Fibroblast of lung (primary cell): ENCODE measurements at places on chromosomes 2 and 18.
A peak's percentile ranks its signal among the peaks of the same experiment; 100 is the strongest.

- peak; percentile 63 for DNase-seq
These were observed 1130.1 kb upstream of the CELF4 start for GRCh38 chr18:38695559-38696280.

DNA sequence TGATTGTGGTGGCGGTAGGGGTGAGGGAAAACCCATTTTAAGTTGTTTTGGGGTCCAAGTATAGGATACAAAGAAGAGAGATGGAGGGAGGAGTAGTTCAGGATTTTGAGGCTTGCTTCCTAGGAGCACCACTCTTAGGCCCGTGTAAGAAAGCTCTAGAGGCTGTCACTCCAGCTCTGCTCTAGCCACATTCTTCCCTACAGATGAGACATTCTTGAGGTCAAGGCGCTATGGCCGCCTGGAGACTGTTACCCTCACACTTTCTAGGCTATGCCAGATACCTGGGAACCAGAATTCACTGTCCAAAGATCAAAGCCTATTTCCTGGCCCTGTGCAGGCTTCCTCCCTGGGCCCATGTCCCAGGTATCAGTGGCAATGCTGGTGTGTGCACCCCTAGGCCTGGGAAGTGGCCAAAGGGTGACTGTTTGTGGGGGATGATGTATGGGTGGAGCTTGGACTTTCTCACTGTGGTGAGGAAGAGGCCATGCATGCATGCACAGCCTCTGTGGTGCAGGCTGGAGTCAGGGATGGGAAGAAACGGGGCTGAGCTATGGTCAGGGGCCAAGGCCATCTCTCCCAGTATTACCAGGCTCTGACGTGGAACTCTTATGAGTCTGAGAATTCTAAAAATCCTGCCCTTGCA lies 7.0 kb upstream of the TTL start:
- no peak for DNase-seq

DNA sequence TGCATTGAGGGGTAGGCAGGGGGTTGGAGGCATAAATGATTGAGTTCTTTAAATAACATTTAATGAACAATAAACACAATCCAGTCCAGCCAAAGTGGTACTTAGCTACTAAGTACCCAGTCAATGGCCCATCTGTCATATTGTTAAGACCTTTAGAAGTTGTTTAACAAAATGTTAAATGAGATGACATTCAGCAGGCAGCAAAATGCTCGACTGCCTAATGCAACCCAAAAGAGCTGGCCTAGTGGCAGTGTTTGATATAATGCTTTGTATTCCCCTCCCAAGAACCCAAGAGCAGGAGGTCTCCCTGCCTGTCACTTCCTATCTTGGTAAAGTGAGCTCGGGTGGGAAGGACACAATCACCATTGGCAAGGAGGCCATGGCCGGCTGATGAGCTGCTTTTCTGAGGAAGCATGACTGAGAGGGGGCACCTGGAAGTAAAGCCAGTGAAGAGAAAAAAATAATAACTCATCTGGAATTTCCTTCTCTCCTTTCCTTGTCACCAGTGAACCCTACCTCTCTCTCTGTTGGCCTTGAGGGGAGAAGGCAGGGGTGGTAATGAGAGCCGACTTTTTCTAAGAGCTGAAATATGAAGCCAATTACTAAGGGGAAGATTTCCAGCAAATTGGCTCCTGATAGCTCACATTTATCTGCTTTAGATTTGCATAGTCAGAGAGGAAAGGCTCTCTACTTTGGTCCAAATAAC lies 140.6 kb downstream of the C1D start:
- DNase-seq = no peak

- DNase-seq = peak; percentile 24
These were observed 22.7 kb downstream of the BCL11A start for GRCh38 chr2:60530660-60531281.

- DNase-seq = no peak
These were observed 331.3 kb downstream of the EIPR1 start for GRCh38 chr2:3046170-3046865.

- no peak for DNase-seq
These were observed 14.5 kb upstream of the ZBTB14 start for GRCh38 chr18:5309888-5310470.

DNA sequence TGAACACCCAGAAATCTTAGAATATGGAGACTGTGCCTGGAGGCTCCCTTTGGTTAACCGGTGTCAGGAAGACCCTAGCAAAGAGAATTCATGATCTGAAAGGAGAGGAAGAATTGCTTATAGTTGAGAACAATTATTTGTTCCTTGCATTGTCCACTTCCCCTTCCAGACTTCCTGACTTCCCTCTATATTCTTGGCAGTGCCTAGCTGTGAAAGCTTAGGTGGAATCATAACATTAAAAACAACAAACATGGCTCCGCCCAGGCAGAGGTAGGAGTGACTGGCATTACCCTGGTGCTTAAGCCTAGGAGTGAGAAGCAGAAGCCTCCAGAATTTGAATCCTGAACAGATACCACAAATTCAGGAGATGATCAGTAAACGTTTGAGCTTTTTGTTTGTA lies 1.9 kb downstream of the TTL start:
- no peak for DNase-seq

DNA sequence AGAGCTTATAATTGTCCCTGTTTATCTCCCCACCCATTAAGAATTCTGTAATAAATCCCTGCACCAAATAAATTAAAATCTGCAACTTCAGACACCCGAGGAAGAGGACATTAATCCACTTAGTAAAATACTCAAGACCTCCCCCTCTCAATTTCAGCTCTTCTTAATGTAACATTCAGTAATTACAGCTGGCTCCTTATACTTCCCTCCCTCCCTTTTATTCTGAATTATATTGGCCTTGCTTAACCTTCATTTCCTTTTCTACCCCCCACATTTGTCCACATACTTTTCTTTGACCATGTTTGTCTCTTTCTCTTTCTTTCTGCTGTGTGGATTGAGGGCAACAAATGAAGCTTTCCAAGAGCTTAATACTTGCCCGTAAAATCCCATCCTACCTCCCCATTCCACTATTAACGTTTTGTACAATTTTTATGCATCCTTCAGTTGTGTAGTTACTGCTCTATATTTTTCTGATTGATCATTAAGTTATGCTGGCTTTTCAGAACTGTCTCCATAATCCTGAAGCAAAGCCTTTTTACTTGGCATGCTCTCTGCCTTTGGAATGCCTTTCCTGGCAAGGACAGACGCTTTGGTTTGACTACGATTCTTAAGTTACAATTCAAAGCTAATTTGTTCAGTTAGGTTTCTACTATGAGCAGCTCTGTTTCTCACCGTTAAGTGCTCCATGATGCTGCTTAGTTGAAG lies 580.1 kb downstream of the ZEB2 start:
- DNase-seq = peak; percentile 77

- peak; percentile 8 for DNase-seq
These were observed 7.0 kb downstream of the C2orf80 start for GRCh38 chr2:208182835-208183234.

GRCh38 chr18:79947881-79948610 lies 3.4 kb downstream of the SLC66A2 start:
- DNase-seq = no peak
